CD4-positive, alpha-beta T cell treated with Interleukin-12 subunit alpha and Interleukin-12 subunit beta, for 1 hour (primary cell): ENCODE measurements at places on chromosomes 11 and 22.

- DNase-seq: peak; percentile 2
Observed at GRCh38 chr11:122984186-122985011, 2.8 kb upstream of the BSX start.

- DNase-seq: no peak
Observed at GRCh38 chr22:49303061-49303735, 524.5 kb downstream of the BRD1 start.

DNA sequence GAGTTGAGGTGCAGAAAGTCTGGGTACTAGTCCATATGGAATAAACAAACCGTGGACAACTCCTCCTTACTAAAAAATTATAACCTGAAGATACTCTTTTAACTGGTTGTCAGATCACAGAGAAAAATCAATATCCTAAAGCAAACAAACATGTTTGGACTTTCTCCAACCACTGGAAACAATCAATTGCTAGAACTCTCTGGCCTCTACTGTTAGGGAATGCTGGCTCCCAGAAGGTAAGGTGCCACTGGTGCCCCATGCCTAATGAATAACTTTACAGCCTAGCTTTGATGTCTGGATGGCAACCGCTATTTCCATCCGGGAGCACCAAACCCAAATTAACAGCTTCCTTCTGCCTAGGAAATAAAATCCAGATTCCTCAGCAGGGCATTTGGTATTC, 74.5 kb downstream of the AMBRA1 start:
- no peak for DNase-seq

DNA sequence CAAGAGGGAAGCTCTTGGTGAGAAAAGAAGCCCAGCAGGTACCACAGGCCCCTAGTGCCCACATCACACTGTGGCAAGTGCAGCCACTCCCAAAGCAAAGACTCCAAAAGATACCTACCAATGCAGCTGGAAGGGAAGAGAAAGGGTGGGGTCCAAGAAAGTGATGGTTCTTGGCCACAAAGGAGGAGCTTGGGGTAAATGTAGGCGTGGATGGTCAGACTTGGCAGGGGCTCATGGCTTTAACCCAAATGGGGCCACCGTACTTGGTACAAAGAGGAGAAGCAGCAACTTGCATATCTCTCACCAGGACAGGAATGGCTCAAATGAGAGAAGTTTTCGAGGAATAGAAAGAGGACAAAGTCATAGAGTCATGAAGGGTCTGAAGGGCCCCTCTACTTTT, 4.8 kb downstream of the MAP3K11 start:
- DNase-seq: no peak

DNA sequence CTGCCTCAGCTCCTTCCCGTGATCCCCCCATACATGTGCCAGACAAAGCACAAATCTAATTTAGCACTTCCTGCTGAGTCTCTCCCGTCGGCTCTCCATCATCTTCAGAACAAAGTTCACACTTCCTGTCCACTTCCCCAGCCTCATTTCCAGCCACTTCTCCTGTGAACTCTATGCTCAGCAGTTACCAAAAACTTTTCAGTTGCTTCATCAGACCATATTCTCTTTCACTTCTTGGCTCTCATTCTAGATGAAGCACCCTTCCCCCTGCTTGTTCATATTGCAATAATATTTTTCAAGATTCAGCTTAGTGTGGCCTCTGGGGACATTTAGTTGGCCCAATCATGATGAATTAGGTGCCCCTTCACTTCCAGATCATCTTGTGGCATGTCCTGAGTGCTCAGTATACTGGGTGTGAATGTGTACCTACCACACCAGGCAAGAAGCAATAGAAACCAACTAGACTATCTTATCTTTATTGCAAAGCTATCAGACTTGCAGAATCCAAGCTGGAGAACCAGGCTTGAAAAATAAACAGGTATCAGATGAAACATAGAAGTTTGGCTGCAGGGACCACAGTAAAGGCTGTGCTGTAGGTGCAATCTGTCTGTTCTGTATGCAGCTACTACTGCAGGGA, 115.8 kb downstream of the NXPE2 start:
- DNase-seq: no peak

DNA sequence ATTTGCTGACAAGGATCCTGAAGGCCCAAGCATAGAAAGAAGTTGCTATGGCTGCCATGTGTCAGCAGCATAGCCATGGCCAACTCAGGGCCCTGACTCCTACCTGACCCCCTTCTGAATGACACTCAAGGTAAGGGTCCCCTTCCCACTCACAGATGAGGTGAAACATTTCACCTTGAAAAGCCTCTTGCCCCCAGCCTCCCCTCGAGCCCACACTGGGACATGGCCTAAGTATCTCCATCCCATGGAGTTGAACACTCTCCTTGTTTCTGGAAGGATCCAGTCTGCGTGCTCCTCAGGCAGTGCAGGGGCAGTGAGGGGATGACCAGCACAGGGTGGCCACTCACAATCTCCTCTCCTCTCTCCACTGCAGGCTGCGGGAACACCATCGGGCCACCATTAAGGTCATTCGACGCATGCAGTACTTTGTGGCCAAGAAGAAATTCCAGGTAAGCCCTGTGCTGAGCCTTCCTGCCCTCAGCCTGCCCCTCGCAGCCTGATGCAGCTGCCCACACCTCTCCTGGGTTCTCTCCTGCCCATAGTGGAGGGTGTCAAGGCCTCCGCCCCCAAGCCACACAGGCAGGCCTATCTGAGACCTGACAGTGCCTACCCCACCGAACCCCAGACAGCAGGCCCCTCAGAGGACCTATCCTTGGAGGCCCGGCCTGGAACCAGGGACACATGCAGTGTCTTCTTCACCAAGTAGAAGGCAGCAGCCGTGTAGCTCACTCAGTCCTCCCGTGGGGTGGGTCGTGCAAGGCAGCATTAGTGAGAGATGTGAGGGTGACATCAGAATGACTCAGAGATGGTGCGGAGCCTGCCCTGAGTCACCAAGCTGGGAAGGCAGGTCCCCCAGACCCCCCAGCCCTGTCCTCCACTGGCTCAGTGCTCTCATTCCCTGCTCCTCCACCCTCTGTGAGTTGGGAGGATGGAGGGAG, 68.9 kb upstream of the KCNQ1OT1 start:
- DNase-seq: no peak
